ENCODE measurements at places on chromosomes 1 and 21.

DNA sequence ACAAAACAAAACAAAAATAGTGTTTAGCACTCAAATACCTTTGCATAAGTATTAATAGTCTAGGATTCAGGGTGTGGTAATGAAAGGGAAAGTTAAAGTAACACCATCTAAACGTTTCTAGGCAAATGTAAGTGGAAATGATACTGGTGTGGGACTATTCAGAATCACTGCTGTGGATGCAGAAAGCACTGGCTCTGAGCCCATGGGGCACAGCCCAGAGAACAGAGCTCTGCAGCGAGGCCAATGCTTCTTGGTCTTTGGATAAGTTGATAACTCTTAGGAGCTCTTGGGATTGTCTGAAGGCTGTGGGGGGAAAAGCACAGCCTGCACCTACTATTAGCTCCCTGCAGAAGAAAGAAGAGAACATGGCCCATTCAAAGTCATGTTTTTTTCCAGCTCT, 21.4 kb upstream of the DNM3 start:
- no peak for DNase-seq

- no peak for DNase-seq
Measured at GRCh38 chr1:9992910-9993309, 4.1 kb upstream of the RBP7 start.

DNA sequence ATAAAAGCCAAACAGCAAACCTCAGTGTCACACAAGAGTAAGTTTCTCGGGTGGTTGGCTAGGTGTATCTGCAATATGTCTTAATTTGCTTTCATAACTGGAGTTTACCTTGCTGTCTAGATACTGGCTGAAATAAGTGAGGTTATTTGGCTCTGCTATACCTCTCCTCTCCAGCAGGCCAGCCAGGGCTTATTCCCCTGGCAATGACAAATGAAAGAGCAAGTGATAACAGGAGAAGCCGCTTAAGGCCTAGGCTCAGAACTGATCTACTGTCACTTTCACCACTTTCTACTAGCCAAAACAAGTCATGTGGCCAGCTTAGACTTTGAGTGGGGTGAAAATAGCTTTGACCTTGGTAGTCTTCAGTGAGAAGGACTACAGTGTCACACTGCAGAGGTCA, 4.8 kb upstream of the RPE65 start:
- DNase-seq = no peak

GRCh38 chr1:204321665-204322064, 38.1 kb downstream of the PLEKHA6 start:
- DNase-seq = no peak

- DNase-seq = no peak
Measured at GRCh38 chr1:239107676-239108075, 278.7 kb upstream of the CHRM3 start.

DNA sequence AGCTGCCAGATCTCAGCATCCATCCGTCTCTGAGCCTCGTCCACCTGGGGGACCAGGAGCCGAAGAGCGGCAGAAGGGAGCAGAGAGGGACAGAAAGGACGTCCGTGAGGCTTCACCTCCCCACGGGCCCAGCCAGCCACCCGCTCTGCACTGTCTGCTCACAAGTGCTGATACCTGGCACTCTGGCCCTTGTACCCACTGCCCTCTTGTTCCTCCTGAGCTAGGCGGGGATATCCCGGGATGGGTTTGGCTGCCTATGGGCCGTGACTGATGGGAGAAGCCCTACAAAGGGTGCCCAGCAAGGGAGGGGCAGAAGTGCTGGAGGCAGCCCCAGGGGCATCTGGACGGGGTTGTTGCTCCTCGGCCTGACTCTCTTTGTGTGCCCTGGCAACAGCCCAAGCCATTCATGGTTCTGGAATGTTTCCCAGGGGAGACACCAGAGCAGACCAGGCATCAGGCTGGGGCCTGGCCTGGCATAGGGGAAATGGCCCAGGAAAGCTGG, 57.6 kb downstream of the LDLRAD2 start:
- DNase-seq = no peak

GRCh38 chr1:190832511-190832910, 354.8 kb upstream of the BRINP3 start:
- no peak for DNase-seq

- DNase-seq = no peak
Measured at GRCh38 chr1:167328306-167328815, 107.7 kb downstream of the POU2F1 start.

DNA sequence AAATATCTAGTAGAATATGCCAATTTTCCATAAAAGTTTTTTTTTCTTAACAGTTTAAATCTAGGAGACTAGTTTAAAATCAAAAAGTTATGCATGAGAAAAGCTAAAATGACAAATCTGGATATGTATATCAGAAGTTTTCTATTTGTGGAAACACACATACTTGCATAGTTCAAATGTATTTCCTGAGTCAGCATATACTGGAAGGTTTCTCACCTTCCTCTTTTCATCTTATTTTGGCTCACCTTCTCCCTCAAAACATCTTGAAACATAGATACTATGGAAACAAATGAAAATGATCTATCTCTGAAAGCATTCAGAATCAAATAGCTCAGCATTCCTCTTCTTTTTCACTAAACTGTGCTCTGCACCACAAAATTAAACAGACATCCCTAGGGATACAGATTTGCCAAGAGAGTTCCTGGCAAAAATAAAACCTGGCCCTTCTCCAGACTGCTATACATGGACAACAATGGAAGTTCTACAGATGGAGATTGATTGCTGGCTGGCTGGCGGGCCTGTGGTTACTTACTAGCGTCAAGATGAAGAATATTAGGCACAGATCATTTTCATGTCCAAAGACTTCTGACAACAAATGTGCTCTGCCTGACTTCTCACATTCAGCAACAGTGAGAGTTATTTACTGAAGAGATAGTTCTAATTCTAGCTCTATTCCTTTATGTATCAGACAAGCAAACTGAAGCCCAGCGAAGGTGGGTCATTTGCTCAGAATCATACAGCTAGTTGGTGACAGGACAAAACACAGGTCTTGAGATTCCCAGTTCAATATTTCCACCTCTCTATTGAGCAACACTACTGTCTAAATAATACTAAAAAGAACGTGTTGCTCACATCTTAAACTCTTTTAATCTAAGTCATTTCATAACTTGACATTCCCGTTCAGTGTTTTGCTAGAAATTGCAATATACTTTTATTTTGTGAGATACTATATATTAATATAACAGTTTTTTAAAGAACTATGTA, 26.6 kb downstream of the DIPK1A start:
- no peak for DNase-seq

DNA sequence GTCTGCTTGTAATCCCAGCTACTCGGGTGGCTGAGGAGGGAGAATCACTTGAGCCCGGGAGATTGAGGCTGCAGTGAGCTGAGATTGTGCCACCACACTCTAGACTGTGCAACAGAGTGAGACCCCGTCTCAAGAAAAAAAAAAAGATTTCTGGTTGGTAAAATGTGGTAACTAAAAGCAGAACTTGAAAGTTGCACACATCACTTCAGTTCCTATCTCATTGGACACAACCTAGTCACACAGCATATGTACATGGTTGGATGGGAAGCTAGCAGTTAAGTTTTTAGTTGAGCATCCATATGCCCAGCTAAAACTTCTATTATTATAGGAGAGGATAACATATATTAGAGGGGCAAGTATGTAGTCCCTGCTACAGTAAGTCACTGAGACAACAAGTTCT, 22.1 kb downstream of the BCAS2 start:
- DNase-seq = no peak

DNA sequence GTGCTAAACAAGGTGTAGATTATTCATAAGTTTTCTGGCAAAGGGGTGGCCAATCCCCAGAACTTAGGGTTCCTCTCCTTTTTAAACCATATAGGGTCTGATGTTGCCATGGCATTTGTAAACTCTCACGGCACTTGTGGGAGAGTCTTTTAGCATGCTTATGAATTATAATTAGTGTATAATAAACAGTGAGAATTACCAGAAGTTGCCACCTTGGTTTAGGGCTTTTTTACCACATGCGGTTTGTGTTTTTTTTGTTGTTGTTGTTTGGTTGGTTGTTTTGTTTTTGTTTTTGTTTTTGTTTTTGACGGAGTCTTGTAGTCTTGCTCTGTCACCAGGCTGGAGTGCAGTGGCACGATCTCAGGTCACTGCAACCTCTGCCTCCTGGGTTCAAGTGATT, 8.9 kb upstream of the LAX1 start:
- no peak for DNase-seq

- no peak for DNase-seq
Measured at GRCh38 chr21:41764558-41765419, 2.1 kb downstream of the RIPK4 start.

DNA sequence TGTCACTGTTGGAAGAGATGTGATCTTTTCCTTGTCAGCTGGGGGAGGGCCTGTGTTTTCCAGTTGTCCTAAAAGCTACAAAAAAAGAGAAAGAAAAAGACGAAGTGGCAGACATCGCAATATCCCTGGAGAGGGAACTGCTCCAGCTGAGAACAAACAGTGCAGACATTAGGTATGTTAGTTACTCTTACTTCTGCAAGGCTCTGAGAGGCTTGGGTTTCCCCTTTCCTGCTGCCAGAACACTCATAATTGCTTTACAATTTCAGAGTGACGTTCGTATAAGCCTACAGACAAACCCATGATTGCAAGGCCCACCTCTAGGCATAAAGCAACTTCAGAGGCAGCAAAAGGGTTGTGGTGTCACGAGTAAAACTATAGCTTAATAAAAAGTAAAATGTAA, 31.1 kb downstream of the CD160 start:
- DNase-seq = no peak

DNA sequence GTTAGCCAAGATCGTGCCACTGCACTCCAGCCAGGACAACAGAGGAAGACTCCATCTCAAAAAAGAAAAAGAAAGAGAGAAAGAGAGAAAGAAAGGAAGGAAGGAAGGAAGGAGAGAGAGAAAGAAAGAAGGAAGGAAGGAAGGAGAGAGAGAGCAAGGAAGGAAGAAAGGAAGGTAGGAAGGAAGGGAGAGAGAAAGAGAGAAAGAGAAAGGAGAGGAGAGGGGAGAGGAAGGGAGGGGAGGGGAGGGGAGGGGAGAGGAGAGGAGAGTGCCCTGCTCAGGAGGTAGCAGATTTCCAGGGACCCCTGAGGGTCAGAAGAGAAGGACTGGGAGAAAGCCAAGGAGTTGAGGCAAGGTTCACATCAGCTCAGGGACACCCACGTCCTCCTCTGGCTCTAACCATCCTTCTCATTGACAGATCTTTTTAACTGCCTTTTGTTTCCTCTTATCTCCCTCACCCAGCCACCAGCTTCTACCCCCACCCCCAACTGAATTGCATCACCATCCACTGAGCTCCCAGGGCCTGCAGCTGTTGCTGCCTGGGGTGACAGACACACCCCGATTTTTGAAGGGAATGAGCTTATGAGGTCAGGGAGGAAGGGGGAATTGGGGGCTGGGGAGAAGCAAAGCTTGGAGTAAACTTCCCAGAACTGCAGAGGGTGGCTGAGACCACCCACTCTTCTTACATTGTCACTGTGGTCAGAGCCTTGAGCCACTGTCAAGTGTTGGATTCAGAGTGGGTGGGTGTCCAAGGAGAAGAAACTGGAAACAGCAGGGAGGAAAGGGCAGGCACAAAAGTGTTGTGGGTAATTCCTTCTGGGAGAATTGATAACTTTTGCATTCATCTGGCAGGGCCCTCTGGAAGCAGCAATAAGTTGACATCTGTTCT, 91.6 kb downstream of the GLUL start:
- DNase-seq = no peak

- no peak for DNase-seq
Measured at GRCh38 chr1:35915693-35916092, 15.2 kb upstream of the AGO3 start.

DNA sequence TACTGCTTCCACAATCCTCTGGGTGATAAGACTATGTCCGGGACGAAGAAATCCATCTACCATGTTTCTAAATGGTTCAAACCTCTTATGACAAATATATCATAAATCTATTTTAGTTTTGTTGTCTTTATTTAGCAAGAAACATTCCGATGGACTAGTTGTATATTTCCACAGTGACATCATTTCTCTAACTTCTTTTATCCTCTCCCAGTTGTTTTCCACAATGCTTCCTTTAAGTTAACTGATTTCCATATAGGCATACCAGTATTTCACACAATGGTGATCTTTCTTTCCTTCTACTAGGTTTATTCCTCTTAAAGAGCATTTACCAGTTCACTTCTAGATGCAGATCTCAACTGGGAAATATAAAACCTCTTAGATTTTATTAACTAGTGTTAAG, 44.8 kb downstream of the USP1 start:
- DNase-seq = no peak

DNA sequence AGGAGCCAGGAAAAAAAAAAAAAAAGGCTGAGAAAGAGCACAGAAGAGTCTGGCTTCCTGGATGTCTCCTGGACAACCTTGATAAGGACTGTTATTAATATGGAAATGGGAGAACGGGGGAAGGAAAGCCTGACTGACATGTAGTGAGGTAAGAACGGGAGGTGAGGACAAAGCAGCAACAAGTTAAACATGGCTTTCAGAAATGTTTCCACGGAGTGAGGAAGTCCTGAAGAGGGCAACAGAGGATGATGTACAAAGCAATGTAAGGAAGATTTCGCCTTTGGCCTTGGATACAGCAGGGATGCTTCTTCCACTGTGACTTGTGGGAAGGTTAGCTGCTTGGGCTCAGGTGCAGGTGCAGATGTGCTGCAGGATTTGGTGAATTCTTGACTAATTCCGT, 11.9 kb upstream of the NIBAN1 start:
- DNase-seq = no peak

DNA sequence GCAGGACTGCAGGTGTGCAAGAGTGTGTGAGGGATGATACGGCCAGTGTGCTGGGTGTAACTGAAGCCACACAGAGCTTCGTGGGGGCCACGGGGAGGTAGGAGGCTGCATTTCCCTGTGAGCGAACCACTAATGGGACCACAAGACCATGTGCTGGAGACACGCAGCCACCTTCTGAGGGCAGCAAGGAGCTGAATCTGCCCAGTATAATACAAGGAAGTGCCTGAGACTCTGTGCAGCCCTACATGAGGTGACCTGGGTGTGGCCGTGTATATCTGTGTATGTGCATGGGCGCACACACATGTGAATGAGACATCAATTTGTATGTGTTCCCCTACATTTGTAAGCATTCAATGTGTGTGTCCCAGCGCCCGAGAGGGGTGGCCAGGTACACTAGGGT, 50.8 kb downstream of the CHD5 start:
- no peak for DNase-seq

DNA sequence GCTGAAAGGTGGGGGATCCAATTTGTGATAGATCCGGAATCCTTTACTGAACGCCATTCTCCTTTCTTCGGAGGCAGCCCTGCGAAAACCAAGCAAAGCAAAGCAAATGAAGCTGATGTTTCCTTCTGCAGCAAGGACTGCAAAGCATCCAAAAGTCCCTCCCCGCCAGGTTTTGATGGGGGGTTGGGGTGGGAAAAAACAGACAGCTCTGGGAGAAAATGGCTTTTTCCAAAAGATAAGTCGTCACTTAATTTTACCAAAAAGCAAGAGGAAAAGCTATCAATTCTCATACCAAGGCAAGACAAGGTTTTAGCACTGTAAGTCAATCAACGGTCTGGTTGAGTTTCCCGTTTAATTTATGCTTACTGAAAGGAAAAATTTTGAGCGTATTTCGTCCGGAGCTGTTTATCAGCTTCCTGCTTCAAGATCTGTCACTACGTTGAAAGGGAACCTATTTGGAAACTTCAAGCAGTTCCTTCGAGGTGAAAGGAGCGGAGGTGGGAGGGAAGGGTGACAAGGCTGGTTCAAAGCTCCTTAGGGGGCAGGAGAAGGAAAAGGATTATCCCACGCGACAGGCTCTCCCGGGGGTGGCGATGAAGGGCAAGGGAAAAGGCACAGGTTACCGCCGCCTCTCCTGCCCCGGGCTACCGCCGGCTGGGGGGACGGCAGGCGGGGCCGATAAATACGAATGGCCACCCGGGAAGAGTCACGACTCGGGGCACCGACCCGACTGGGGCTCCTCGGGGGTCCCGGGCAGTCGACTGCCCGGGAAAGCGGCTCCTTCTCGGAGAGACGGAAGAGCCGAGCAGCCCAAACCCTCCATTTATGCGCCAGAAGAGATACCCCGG, 750 bp downstream of the SYNJ1 start:
- DNase-seq = no peak

Data from effector CD4-positive, alpha-beta T cell (primary cell).